NCI-H2171 (cell line): ENCODE measurements at places on chromosomes 2 and 18.

GRCh38 chr18:28574175-28574574 lies 397.2 kb upstream of the CDH2 start:
- no peak for DNase-seq

GRCh38 chr2:43196768-43197587 lies 29.4 kb downstream of the ZFP36L2 start:
- DNase-seq, result no peak

DNA sequence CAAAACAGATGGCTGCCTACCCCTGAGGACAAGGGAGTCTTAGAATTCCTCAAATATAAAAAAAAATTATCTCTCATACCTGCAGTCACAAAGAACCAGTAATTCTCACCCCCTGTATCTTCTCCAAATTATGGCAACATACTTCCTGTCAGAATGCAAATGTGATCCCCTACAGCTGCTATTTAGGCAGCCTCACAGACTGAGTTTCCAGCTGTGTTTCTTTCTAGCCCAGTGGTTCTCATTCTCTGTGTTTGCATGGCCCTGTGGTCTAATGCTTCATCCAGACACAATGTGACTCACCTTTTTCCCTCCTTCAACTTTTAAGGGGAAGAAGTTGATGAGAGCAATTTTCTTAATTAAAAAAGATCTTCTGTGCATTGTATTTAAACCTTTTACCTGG lies 726.3 kb downstream of the TSN start:
- no peak for DNase-seq

DNA sequence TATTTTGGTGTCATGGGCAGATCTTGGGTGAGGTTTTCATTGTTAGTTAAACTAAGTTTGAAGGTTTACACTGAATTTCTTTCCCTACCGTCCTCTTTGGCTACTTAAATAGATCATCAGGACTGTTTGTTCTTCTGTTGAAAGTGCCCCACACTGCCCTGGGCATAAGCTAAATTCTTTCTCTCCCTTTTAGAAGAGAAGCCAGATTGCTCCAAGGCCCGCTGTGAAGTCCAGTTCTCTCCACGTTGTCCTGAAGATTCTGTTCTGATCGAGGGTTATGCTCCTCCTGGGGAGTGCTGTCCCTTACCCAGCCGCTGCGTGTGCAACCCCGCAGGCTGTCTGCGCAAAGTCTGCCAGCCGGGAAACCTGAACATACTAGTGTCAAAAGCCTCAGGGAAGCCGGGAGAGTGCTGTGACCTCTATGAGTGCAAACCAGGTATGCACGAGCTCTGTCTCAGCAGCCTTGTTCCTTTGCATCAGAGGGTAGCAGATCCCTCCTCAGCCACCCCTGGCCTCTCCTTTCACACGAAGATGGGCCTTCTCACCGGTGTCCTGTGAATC lies 85.6 kb downstream of the CRIM1 start:
- DNase-seq, result no peak

DNA sequence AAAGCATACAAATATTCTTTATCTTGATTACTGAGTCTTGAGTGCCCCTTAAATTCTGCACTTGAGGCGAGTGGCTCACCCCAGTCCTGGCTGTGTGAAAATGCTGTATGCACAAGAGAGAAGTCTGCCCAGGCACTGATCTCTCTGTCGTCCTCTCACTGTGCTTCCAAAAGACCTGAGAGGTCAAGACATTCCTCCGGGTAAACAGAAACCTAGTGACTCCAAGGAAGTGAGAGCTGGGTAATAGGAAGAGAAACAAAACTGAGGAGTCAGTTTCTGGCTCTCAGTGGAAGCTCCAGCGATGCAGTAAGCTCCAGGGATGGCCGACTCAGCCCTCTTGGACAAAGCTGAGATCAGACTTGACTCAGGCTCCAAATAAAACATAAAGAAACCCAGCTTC lies 70.9 kb downstream of the AAK1 start:
- DNase-seq, result no peak

DNA sequence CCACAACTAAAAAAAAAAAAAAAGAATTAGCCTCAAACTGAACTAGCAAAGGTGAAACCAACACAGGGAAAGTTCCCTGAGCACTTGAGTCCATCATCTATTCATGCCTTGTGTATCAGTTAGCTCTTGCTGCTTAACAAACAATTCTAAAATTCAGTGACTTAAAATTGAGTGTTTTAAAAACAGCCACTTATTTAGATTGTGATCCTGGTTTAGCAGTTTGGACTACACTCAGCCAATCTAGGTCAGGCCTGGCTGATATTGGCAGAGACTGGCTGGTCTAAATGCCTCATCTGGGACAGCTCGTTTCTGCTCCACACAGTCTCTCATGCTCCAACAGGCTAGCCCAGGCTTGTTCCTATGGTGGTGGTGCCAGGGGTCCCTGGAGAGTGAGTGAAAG lies 247.9 kb downstream of the ATAD2B start:
- no peak for DNase-seq

- DNase-seq, result peak; percentile 10
These were observed 204.9 kb downstream of the PTGR3 start for GRCh38 chr18:75003764-75004690.

- DNase-seq, result no peak
These were observed at the start of gene ASPRV1 for GRCh38 chr2:69961496-69961895. Gene ASPRV1, minus strand, starts transcription at chr2:69961631. Its CDS starts 195 bp downstream, at chr2:69961436.

DNA sequence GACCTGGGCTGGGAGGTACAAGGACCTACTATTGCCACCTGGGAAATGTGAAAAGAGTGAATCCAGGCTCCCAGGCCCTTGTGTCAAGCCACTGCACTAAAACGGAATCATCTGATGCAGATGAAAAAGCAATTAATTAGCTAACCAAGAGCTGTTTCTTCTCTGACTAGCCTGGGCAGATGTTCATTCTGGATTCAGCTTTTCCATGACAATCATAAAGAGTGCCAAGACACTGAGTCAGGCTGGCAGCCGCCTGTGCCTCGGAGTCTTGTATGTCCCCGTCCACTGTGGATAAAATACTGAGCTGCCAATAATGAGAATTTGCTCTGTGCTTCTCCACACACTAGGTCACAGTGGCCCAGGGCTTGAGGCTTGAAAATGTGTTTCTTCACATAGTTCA lies 21.7 kb upstream of the LCLAT1 start:
- DNase-seq, result no peak

- no peak for DNase-seq
These were observed 65.2 kb downstream of the LTBP1 start for GRCh38 chr2:33011941-33012340.

- DNase-seq, result peak; percentile 47
These were observed 30.3 kb upstream of the B3GNT7 start for GRCh38 chr2:231364961-231365810.

DNA sequence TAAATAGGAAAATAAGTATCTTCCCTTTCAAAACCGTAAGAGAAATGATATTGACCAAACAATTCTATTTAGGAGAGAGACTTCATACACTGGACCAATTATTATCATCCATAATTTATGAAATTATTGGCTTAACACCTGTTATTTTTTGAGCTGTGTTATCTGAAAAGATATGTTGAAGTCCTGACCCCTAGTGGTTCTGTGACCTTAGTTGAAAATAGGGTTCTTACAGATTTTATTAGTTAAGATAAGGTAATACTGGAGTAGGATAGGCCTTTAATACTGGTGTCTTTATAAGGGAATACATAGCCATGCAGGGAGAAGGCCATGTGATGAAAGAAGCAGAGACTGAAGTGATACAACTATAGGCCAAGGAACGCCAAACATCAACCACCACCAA lies 659.6 kb downstream of the DCC start:
- DNase-seq, result no peak

GRCh38 chr18:9017905-9018227 lies 84.6 kb upstream of the NDUFV2 start:
- DNase-seq, result no peak

- DNase-seq, result no peak
These were observed 51.2 kb downstream of the SLC14A2 start for GRCh38 chr18:45666520-45666919.

DNA sequence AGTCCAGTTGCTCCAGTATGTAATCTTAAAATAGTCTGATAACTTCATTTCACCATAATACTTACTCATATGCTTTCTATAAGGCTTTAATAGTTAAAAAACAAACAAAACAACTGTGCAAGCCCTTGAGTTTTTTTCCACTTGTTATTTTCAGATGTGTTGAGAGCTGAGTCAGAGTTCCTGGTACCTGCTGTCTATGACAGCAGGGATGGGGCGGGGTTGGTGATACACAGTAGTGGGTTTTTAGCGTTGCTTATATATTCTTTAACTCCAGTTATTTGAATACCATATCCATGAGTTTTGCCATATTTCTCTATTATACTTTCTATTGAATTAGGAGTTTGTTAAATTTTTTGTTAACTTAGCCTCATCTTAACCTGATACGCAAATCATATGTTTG lies 5.0 kb downstream of the NAPG start:
- no peak for DNase-seq

GRCh38 chr18:79466591-79466990 lies 70.9 kb downstream of the NFATC1 start:
- DNase-seq, result no peak

GRCh38 chr2:79831961-79832360 lies 319.1 kb downstream of the CTNNA2 start:
- no peak for DNase-seq
